ENCODE measurements at places on chromosomes 7 and 10.

DNA sequence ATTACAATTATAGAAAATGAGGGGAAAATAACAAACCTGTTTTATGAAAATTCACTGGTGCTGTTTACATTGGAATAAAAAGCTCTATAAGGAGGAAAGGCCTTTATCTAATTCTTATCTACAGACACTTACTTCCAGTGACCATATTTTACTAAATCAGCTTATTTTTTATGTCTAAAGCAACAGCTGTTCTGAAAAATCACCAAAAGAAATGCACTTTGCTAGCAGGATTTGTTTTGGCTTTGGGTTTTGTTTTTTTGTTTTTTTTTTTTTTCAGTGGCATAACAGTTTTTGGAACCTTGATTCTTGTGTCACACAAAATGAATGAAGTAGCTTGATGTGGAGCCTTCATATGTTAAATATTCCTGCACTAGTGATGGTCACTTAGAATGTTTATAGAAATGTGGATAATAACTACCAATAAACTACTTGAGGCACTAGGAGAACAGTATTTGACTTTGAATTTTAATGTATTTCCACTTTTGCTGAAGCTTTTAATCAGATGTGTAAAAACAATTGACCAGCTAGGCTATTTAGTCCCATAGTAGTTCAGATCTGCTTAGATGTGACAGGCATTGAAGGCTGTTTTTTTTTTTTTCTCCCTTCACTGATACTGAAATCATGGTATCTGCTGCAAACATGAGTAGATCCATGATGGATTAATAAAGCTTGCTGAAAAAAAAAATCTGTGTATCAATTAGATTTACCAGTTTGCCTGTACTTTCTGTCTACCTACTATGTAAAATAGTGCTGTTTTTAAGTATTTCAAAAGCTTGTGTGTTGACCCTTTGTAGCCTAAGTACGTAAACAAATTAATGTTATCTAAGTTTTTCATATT is 2.8 kb downstream of the ARL4A start:
- no peak for DNase-seq

DNA sequence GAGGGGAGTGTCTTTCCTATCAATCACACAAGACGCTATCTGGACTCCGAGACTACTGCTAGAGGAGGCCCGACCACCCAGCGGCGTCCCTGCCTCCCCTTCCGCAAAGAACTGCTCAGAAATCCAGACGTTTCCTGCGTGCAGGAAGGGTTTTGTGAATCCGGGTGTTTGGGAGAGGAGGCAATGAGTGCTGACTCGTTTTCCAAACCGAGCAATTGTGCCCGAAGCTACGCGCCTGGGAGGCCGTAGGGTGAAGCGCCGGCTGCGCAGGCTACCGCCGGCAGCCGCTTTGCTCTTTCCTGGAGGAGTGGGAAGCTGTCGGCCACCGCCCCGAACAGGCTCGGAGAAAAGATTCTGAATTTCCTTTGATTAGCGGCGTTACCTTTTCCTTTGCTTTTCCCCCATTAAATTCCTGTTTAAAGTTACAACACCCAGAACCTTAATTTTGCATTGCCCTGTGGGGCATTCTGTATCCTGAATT is 5.3 kb downstream of the VAX1 start:
- DNase-seq: no peak

GRCh38 chr7:158284121-158284520 is 303.5 kb downstream of the PTPRN2 start:
- DNase-seq: no peak

DNA sequence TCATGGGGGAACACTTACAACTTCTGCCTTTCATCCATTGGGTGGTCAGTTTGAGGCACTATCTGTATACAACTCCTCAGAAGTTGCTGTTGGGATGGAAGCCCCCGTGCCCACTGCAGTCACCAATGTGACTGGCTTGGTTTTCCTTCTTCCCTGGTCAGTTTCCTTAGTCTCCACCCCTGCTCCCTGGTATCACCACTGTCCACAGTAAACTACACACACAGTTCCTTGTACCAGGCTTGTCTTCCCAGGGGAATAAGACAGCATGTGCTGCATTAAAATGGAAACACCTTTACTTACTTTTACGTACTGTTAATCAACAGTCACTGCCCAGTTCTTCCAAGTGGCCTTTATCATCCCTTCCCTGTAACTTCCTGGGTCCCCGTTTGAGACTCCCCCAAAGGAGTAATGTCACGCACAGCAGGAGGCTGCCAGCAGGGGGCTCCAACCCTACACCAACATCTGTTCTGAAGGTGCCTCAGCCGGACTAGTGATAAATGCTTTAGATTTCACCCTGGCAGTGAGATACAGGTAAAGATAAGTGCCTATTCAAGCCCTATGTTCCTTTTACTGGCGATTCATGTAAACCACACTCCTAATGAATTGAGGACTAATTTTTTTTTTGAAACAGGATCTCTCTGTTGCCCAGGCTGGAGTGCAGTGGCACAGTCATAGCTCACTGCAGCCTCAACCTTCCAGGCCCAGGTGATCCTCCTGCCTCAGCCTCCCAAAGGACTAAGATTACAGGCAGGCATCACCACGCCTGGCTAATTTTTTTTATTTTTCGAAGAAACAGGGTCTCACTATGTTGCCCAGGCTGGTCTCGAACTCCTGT is 45.3 kb upstream of the PIK3AP1 start:
- DNase-seq: peak; percentile 70

DNA sequence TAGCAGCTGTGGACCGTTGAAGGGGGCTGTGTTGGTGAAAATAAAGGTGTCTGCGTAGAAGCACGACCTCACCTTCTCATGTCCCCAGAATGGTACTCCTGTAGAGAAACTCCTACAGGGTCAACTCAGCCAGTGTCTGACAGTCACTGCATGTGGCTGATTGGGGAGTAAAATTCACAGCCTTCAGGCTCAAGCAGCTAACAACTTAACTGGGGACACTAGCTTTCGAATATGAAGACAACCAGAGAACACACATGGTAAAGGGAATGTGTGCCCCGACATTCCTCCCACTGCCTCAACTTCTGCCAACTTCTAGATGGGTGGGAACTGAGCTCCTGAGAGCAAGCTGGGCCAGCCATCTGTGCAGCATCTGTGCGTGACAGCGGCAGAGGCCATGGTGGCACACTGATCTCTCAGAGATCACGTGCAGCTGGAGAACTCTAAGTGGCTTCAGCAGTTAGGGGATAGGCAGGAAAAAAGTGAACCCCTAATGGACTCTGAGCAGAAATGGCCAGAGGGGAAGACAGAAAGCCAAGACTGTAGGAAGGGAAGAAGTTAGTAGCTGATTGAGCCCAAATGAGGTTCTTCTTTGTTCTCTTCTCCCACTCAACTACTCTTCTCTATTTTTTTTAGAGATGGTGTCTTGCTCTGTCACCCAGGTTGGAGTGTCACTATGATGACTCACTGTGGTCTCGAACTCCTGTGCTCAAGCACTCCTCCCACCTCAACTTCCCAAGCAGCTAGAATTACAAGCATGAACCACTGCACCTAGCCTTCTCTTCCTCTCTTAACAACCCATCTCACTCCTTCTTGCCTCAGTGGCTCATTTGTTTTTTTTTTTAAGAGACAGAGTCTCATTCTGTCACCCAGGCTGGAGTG is 280.8 kb downstream of the ZEB1 start:
- no peak for DNase-seq

DNA sequence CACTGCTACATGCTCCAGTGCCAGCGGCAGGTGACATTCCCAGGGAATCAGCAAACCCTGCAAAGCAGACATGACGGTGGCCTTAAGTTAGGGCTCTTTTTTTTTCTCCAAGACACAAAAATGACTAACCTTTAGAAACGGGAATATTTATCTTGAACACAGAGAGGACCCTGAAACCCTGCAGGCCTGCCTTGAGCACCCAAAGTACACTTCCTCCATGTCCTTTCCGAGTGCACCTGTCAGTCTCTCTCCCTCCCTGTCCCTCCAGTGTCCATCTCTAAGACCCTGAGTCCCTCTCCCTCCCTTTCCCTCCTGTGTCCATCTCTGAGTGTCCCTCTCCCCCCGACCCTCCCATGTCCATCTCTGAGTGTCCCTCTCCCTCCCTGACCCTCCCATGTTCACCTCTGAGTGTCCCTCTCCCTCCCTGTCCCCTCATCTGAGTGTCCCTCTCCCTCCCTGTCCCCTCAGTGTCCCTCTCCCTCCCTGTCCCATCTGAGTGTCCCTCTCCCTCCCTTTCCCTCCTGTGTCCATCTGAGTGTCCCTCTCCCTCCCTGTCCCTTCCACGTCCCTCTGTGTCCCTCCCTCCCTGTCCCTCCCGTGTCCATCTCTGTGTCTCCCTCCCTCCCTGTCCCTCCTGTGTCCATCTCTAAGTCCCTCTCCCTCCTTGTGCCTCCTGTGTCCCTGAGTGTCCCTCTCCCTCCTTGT is 51.2 kb upstream of the CAMK2B start:
- DNase-seq: no peak

GRCh38 chr10:4254101-4254994 is 469.3 kb upstream of the KLF6 start:
- DNase-seq: no peak

DNA sequence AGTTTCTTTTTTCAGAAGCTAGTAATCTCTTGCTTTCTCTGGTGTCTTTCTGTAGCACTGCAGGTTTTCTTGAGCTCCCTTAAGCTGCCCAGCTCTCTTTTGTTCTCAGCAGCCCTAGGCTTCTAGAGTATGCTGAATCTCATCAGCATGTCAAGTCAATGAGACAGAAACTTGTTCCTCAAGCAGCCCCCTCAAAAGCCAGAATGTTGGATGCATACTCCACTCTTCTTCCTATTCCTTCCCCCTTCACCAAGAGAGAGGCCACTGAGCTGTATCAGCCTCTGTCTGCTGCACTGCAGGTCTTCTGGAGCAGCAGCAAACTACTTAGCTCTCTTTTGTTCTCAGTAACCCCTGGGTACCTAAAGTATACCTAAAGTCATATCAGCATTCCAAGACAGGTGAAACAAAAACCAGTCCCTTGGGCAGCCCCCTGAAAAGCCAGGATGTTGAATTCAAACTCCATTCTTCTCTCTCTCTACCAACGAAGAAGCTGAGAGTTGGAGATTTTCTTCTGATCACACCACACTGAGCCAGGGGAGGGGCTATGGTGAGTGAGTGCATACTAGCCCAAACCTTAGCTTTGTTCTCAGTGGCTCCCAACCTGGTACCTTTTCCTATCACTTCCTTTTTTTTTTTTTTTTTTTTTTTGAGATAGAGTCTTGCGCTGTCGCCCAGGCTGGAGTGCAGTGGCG is 73.3 kb upstream of the WAC start:
- no peak for DNase-seq

GRCh38 chr7:26792006-26792405 is 72.4 kb downstream of the SKAP2 start:
- no peak for DNase-seq

GRCh38 chr7:16092711-16093110 is 328.6 kb downstream of the CRPPA start:
- no peak for DNase-seq

- DNase-seq: no peak
Measured at GRCh38 chr10:120403109-120403508, 53.9 kb upstream of the PLPP4 start.

DNA sequence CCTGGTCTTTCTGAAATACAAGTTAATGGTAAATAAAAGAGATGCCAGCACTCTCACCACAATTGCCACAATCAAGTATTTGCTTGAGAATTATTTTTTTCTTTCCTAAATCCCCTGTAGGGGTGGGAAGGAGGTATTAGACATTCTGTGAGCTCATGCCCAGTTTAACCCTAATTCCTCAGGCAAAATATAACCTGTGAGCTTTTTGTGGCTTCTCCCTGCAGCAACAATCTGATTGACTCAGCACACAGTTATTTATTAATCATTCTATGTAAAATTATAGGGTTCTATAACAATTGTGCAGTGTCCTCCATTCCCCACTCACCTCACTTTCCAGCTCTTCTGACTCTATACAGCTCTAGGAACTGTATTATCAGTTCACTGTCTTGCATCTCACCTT is 66.3 kb downstream of the GLI3 start:
- DNase-seq: no peak

DNA sequence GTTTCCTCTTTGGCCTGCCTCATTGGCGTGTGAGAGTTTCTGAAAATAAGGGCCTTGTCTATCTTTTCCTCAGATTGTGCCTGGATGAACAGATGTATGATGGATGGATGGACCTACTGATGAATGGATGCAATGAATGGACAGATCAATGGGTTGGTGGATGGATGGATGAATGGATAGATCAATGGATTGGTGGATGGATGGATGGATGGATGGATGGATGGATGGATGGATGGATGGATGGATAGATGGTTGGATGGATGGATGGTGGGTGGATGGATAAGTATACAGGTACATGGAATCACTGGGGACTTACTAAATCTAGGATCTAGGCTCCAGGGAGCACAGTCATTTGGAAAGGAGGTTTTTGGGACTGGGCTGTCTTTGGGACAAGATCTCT is 331.9 kb downstream of the GRID1 start:
- no peak for DNase-seq

GRCh38 chr7:5997210-5997808 is 11.5 kb downstream of the PMS2 start:
- DNase-seq: no peak

- DNase-seq: no peak
Measured at GRCh38 chr7:7911369-7912123, 57.0 kb upstream of the GLCCI1 start.
